Keratinocyte (primary cell): ENCODE measurements at places on chromosomes 2 and 18. TPM values are rescaled to one million over a fixed set of nuclear protein-coding genes. Genes with fewer than 3 reads are reported as not detected.

DNA sequence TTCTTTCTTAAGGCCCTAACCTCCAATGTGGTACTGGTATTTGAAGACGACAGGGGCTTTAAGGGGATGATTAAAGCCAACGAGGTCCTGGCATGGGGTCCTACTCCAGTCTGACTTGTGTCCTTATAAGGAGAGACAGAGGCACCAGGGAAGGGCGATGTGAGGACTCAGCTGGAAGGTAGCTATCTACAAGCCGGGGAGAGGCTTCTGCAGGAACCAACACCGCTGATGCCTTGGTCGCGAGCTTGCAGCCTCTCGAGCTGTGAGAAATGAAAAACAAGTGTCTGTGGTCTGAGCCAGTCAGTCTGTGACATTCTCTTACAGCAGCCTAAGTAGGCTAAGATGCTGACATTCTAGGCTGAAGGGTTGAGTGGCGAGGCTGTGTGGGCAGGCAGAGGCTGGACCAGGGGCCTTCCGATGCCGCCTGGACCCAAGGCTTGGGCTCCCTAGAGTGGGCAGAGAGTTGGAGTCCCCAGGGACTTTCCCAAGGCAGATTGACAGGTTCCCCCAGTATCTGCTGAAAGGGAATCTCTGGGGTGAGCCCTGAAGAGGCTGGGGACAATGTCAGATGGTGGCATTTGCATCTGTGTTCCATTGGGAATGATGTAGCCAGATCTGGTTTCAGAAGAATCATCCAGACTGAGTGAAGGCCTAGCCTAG lies 322.9 kb upstream of the HS6ST1 start:
- no peak overlapping the region for H3K4me3 ChIP-seq
- H3K27ac ChIP-seq: no peak overlapping the region
- H3K27me3 ChIP-seq: no peaks in the 10 kb centered on the region
- no peak for DNase-seq
- H3K4me1 ChIP-seq: no peaks in the 10 kb centered on the region
- H3K36me3 ChIP-seq: no peaks in the 10 kb centered on the region

GRCh38 chr2:54726940-54727339 lies 3.5 kb downstream of the EML6 start:
- H3K27ac ChIP-seq: no peak overlapping the region
- no peaks in the 10 kb centered on the region for H3K36me3 ChIP-seq
- H3K4me1 ChIP-seq: peaks cover 27% of the 10 kb centered on the region
- H3K4me3 ChIP-seq: no peak overlapping the region

- no peaks in the 10 kb centered on the region for H3K27me3 ChIP-seq
- no peak overlapping the region for H3K27ac ChIP-seq
- peaks cover 34% of the 10 kb centered on the region for H3K4me1 ChIP-seq
- no peaks in the 10 kb centered on the region for H3K36me3 ChIP-seq
- no peak overlapping the region for H3K4me3 ChIP-seq
Measured at GRCh38 chr2:23409248-23409647, 24.3 kb downstream of the KLHL29 start.

FEZ2 gene
- 29.6 to 56.2 TPM (median 35.4 TPM) in 3 replicates for polyA plus RNA-seq

CEP192 gene
- 10.4 to 16.6 TPM (median 11.1 TPM) in 3 replicates for polyA plus RNA-seq

B4GALT6 gene
- 2.3 to 7.1 TPM (median 5.0 TPM) in 3 replicates for polyA plus RNA-seq
